ENCODE measurements at places on chromosomes 4 and X. TPM values are rescaled to one million over a fixed set of nuclear protein-coding genes. Genes with fewer than 3 reads are reported as not detected.

CXCL1 gene
- polyA plus RNA-seq: 1.5 TPM

CLTRN gene
- 0.63 TPM for polyA plus RNA-seq

EDA gene
- polyA plus RNA-seq: 3.8 TPM

ERAS gene
- polyA plus RNA-seq: 0.10 TPM

FAM133A gene
- 0.04 TPM for polyA plus RNA-seq

HCFC1 gene
- 35.2 TPM for polyA plus RNA-seq

RBM46 gene
- polyA plus RNA-seq: not detected

GLUD2 gene
- polyA plus RNA-seq: 1.5 TPM

BMP3 gene
- 1.2 TPM for polyA plus RNA-seq

PF4V1 gene
- not detected for polyA plus RNA-seq

JCHAIN gene
- polyA plus RNA-seq: 6.9 TPM

PCDH11X gene
- 0.23 TPM for polyA plus RNA-seq

ADH1C gene
- polyA plus RNA-seq: 10.8 TPM

TRIM61 gene
- polyA plus RNA-seq: 0.94 TPM

RTL3 gene
- 0.03 TPM for polyA plus RNA-seq

TIGD4 gene
- polyA plus RNA-seq: 0.20 TPM

SERPINA7 gene
- polyA plus RNA-seq: 0.16 TPM

RHOXF2 gene
- not detected for polyA plus RNA-seq

LINC00632 gene
- 2.0 TPM for polyA plus RNA-seq

NPNT gene
- 13.0 TPM for polyA plus RNA-seq

MAGEA6 gene
- polyA plus RNA-seq: not detected

LAMTOR3 gene
- polyA plus RNA-seq: 45.0 TPM

TSPAN6 gene
- polyA plus RNA-seq: 22.6 TPM

SPP1 gene
- polyA plus RNA-seq: 20.6 TPM

DCAF12L1 gene
- 1.7 TPM for polyA plus RNA-seq

AMOT gene
- polyA plus RNA-seq: 8.8 TPM

NMU gene
- polyA plus RNA-seq: 0.15 TPM

USP26 gene
- polyA plus RNA-seq: not detected

SOWAHD gene
- 0.25 TPM for polyA plus RNA-seq

FHL1 gene
- polyA plus RNA-seq: 736 TPM

FOXO4 gene
- 29.7 TPM for polyA plus RNA-seq

SLITRK4 gene
- 1.0 TPM for polyA plus RNA-seq

HAUS3 gene
- polyA plus RNA-seq: 8.1 TPM

MPP1 gene
- polyA plus RNA-seq: 24.9 TPM

HDAC6 gene
- polyA plus RNA-seq: 42.0 TPM

KLHL34 gene
- polyA plus RNA-seq: 0.09 TPM

PHOX2B gene
- polyA plus RNA-seq: 0.71 TPM

ASMT gene
- polyA plus RNA-seq: 0.15 TPM

MAGEC2 gene
- not detected for polyA plus RNA-seq

CLDN2 gene
- not detected for polyA plus RNA-seq

ASB12 gene
- 0.39 TPM for polyA plus RNA-seq

C4orf54 gene
- polyA plus RNA-seq: 0.10 TPM

CD40LG gene
- polyA plus RNA-seq: 0.58 TPM

FAAH2 gene
- polyA plus RNA-seq: 1.4 TPM

BMPR1B gene
- polyA plus RNA-seq: 0.13 TPM

UNC5C gene
- 3.7 TPM for polyA plus RNA-seq

GYG2 gene
- polyA plus RNA-seq: 10.3 TPM

ZFP92 gene
- 0.41 TPM for polyA plus RNA-seq

DCLK2 gene
- polyA plus RNA-seq: 6.2 TPM

FATE1 gene
- 0.13 TPM for polyA plus RNA-seq

NAP1L3 gene
- 6.4 TPM for polyA plus RNA-seq

ATP2B3 gene
- 0.10 TPM for polyA plus RNA-seq

DRD5 gene
- polyA plus RNA-seq: not detected

Data from urinary bladder (tissue), 4 donors.